Calu3 (cell line): ENCODE measurements at places on chromosomes 3 and 15.

DNA sequence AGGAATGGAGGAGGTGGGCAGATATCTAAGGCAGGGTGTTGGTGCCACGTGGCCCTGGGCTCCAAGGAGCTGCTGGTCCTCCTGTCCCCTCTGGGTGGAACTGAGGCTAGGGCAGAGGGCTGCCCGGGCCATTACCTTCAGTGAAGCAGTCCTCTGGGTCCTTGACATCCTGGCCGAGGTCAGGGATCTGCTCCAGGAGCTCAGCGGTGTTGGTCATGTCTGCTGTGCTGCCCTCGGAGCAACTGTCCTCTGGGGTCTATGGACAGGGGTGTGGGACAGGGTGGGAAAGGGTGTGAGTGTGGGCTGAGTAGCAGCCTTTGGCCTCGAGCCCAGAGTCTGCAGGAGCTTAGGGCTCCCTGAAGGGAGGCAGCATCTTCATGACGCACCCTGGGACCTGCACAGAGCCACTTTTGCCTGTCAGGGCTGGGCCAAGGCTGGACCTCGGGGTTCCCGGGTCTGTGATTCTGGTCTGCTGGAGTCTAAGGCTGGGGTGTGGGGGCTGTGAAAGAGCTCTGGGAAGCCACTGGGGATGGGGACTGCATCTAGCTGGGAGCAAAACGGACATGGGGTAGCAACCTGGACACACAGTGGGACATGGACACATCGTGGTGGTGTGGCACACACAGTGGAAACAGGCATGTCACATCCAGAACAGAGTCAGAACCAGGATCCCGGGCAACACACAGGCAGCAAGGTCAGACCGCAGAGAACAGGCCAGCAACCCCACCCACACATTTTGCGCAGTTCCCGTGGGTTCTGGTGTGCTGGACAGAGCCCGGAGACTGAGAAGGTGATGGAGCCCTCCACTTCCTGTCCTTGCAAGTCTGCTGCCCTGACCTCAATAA, 72.7 kb downstream of the SCN5A start:
- DNase-seq = no peak

DNA sequence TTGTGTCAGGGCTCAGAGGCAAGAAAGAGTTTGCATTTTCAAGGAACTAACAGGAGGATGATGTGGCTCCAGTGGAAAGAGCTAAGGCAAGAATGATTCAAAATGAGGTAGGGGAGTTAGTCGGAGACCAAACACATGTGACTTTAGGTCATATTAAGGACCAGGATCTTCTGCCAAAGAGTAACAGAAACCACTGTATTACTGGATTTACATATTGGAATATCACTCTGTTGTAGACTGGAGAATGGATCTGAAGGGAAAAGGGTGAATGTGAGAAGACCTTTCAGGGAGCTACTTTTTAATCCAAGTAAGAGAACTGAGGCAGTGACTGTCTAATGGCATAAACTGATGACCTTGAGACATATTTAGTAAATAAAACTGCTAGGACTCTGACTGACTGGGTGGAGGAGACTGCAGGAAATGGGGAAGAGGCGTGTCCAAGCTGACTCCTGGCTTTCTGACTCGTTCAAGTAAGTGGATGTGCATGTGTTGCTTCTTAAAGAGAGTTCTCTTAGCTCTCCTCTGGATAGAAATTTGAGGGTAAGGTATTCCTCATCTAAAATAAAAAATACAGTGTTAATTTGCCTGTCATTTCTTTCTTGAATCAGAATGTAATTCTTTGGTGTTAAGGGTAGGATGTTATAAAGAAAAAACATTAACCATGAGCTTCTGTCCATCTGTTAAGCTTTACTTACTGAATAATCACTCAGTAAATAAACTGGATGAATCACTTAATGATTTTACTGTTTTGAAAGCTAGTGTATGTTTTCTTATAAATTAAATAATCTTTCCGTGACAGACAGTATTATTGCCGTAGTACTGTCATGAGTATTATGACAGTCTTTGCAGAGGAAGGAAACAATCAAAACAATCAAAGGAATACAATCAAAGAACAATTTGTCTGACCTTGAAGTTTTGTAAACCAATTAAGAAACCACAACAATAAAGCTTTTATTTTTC, 58.3 kb upstream of the CFAP20DC start:
- DNase-seq = no peak

DNA sequence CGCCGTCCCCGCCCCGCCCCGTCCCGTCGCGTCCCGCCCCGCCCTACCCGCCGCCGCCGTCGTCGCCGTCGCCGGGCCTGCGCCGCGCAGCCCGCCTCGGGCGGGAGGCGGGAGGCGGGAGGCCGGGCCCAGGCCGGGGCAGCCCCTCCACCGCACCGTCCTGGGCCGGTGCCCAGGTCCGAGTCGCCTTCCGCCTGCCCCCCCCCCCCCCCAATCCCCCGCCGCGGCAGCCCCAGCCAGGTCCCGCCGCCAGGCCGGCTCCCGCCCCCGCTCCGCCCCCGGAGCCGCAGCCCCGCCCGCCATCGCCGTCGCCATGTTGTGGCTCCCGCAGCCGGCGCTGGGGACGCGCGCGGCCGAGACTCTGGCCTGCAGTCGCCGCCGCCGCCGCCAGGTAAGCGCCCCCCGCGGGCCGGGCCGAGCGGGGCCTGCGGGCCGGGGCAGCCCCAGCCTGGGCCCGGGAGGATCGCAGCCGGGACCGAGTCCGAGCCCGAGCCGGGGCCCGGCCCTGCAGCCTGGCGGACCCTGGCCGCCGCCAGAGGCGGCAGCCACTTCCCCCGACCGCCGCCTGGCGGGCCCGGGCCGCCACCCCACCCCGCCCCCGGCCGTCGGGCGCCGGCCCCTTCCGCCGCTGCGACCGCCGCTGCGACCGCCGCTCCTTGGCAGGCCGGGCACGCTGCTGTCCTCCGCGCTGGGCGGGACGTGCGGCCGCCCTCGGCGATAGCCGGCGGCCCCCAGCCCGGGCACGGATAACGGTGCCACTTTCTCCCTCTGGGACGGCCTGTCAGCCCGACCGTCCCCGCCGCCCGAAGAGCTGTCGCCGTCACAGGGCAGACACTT, at the start of gene ZNF592:
Gene ZNF592, plus strand, starts transcription at position 319 of the 837 bp plus-strand sequence. CDS start 34,084 bp downstream, outside the sequence.
- DNase-seq = peak; percentile 93

DNA sequence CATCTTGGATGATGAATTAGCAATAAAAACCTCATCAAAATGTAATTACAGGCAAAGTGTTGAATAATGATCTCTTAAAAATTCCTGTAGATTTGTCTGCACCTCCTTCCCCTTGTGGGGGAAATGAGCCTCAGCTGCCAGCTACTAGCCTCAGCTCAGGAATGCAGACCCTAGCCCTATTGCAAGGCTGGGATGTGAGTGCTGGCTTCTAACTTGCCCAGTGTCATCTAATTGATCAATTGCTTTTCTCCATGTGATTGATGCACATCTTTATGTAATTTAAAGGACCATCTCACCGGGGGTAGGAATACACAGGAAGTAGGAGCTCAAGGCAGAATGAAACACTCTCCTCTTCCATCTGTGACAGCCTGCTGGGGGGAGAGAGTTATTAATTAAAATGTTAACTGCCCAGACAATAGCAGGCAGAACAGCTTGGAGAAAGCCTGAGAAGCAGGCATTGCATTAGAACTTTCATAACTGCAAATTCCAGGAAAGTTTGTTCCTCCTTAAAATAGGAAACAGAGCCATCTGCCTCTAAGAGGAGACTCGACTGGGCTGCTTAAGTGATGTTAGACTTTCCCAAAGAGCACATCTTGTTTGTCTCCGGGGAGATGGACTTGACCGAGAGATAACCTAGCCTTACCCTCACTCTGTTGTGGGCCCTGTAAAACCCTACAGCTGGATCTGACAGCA, 69.6 kb downstream of the LRTM1 start:
- DNase-seq = no peak

DNA sequence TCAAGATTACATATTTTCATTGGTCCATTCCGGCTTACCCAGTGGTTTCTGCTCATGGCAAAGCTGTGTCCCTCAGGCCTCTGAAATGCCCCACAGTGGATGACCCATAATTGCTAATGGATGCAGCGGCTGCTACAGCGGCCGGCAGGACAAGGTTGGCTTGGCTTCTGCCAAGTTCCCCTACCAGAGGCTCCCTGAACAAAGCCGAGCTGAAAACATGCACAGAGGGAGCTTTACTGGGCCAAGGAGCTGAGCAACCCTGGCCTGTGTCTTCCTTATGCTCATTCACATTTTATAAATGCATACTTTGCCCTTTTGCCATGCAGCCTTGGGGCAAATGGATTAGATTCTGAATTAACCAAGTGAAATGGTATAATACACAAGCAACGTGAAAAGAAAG, 150.5 kb downstream of the NTRK3 start:
- DNase-seq = no peak
